ENCODE measurements at places on chromosomes 12 and 14.

- DNase-seq = no peak
Observed at GRCh38 chr14:55353686-55354467, 57.8 kb downstream of the ATG14 start.

DNA sequence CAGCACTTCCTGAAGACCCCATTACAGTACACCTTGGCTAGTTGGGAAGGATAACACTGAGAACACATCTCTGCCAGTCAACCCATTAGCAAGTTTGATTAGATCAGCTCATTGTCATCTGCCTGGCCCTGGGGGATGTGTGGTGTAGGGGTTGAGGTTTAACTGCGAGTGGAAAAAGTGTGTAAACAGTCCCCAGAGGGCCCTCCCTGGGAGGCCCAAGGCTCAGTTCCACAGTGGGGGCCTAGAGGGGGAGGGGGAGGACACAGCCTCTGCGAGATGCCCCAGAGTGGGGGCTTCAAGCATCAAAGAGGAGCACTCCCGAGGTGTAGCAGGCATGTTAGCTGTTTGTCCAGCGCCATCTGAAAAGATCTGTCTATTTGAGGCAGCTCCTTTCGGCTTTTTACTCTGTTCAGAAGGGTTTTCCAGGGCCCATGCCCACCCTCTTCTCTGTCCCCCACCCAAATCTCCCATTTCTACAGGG, 344 bp downstream of the LPAR5 start:
- no peak for DNase-seq

- no peak for DNase-seq
Observed at GRCh38 chr14:39912192-39913100, 480.2 kb upstream of the FBXO33 start.

DNA sequence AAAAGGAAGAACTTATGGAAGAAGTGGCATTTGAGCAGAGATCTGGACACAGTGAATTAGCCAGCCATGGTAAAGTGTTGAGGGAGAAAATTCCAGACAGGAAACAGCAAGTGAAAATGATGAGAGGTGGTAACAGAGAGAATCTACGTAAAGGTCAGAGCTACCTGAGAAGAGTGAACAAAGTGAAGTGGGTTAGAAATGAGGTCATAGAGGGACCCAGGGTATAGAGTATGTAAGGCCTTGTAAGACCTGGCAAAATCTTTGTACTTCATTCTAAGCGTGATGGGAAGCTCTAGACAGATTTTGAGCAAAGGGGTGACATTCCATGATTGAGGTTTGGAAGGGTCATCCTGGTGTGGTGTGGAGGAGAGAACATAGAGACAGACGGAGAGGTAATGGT, 49.3 kb upstream of the LRRK2 start:
- DNase-seq = no peak

DNA sequence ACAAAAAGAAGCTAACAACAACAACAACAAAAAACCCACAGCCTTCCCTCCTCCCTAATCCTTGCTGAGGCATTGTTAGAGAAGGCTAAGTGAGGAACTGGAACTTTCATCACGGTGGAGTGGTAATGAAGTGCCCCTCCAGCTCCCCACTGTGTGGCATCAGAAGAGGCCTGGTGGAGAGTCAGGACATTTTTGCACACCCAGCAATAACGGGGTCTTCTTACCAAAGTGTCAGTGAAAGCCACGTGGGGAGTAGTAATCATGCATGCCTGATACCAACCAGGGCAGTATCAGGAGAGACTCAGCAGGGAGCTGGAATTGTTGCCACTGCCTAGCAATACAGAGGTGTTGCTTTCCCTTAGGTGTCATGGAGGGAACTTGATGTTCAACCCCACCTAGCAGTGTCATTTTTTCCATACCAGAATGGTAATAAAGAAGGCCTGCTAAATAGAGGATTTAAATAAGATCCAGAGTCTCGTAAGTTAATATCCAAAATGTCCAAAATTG, 299.7 kb upstream of the RGS6 start:
- DNase-seq = no peak

- DNase-seq = no peak
Observed at GRCh38 chr12:52230364-52231281, 2.4 kb upstream of the KRT7 start.

GRCh38 chr14:55540847-55541773, 38.9 kb upstream of the KTN1 start:
- no peak for DNase-seq

DNA sequence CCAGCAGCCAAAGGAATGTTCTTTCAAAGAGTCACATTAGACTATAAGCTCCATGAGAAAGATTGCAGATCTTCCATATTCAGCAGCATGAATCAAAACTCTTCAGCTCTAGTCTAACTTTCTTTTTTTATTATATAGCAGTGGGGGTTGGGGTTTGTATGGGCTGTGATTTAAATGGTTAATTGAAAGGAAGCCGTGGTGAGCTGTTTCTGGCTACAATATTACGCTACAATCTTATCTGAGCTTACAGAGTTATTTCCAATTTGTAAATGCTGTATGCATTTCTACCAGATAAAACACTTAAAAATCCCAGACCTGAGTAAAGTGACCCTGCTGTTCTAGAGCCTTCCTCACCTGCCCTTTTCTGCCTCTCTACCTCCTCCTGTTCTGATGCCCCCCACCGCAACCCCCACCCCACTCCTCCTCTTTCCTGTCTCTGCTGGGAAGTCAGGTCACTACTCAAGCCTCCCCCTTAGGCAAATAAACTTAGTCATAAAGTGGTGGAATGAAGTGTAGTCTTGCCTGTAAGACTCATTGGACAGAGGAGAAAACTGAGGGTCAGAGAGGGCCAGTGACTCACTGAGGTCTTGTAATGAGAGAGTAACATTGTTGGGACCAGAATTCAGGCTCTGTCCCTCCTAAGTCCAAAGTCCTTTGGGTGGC, 1089.5 kb downstream of the BCL11B start:
- DNase-seq = no peak

DNA sequence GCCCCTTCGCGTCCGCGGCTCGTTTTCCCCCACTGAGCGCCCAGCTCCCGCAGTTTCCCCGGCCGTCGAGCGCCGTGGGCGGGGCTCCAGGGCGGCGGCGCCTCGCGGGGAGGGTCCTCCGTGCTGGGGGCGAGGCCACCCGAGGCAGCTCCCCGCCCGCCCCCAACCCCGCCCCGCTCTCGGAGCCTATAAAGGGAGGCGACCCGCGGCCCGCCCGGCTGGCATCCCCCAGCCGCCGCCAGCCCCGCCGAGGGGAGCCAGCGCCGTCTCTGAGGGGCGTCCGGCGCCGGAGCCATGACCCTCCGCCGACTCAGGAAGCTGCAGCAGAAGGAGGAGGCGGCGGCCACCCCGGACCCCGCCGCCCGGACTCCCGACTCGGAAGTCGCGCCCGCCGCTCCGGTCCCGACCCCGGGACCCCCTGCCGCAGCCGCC, at the start of gene TAMALIN:
Gene TAMALIN, plus strand, starts transcription at position 221 of the 432 bp plus-strand sequence. Its CDS starts 74 bp downstream, at position 295.
- DNase-seq = no peak

GRCh38 chr12:95227818-95228356, 10.3 kb downstream of the VEZT start:
- no peak for DNase-seq

- no peak for DNase-seq
Observed at GRCh38 chr14:32047791-32048190, 29.3 kb upstream of the ARHGAP5 start.

DNA sequence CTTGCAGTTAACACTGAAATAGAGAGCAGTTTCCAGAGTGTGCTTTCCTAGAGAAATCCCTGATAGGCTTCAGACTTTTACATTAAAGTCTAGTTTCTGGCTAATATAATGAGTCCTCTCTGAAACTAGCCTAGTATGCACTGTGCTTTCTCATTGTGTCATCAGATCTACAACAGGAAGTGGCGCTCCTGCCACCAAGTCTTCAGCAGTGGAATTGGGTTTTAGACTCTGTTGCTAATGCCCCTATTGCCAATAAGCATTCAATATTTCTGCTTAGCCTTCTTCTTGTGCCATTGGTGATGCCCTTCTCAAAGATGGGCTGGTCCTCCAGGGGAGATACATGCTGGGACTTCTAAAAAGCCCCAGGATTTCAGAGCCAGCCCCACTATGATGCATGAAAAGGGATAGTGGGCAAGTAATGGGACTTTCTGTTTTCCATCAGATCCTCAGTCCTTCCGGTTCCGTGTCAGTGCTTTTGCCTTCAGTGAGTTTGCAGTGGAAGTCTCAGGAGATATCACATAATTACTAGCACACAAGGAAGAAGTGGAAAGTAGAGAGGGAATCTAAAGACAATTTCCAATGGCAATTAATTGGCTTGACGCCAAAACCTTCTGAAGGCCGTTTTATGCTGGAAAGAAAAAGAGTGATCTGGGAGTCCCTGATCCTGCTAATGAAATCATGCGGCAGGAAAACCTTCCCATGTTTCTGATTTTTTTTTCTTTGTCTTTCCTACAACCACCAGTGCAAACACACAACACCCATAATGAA, 50.0 kb downstream of the SSPN start:
- DNase-seq = no peak

- DNase-seq = no peak
Observed at GRCh38 chr14:89489761-89490437, 72.9 kb upstream of the FOXN3 start.

DNA sequence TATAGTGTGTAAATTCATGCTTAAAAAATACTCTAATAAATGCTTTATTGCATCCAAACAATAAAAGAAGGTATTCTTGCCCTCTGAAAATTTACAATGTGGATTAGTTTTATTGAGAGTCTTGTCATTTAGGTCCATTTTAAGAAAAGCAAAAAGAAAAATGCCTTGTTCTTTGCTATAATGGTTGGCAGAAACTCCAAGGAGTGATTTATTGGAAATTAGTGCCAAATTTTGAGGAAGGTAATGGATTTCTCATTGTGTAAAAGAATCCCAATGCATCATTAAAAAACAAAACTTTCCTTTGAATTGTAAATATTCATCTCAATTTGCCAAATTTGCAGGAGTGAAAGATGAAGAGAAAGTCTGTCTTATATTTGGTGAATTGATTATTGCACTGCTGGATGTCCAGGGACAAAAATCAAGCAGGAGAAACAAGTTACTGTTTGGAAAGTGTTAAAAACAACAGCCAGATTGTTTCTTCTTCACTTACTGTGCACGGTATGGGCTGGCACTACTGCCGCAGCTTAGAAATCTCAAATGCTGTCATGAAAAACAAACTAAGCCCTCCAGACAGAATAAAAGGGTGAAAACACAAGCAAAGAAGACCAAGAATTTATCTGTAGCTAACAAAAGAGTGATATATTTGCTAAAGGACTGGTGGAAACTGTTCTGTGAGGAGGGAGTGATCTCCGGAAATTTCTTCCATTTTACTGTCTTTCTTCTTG, 511.7 kb downstream of the TMTC2 start:
- no peak for DNase-seq

DNA sequence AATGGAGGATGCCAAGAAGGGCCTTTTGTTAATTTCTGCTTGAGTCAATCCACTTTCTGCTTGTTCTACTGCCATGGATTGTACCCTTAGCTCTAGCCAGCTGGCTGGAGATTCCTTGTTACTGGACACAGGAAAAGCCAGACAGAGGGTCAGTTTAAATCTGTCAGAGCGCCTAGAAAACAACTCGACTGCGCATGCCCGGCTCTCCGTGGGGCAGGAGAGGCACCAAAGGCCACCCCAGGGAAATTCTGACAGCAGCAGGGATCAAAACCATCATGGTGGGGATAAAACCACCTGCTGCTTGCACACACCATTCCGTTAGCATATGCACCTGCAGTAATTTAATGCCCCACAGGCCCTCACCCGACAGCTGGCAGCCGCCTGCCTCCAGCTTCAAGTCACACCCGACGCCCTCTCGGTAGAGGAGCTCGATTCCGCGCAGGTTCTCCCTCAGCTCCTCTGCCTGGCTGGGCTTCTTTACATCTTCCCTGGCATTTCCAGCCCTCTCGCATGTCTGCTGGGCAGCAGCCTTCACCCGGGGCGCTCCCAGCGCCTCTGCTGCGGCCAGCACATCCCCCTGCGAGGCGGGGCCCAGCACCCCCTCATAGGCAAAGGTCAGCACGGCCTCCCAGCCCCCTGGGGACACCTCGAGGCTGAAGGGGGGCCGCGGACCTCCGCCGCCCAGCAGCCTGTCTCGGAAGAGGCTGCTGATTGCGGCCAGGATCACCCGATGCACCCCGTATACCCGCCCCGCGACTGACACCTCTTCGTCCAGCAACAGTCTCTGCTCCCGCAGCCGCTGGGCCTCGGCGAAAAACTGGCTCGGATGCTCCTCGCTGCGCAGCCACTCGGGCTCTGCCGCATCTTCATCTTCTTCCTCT, 1.0 kb downstream of the KLHL33 start:
- DNase-seq = no peak

DNA sequence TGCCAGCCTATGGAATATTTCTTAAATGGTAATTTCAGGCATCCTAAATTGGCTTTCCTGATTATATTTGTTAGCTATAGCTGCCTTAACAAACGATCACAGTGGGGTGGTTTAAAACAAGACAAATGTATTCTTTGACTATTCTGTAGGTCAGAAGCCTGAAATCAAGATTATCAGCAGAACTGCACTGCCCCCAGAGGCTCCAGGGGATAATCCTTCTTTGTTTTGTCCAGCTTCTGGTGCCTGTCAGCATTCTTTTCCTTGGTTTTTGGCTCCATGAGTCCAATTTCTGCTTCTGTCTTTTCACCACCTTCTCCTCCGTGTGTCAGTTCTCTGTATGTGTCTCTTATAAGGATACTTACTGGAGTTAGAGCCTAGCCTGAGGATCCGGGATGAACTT, 1282.2 kb upstream of the USP15 start:
- peak; percentile 5 for DNase-seq

DNA sequence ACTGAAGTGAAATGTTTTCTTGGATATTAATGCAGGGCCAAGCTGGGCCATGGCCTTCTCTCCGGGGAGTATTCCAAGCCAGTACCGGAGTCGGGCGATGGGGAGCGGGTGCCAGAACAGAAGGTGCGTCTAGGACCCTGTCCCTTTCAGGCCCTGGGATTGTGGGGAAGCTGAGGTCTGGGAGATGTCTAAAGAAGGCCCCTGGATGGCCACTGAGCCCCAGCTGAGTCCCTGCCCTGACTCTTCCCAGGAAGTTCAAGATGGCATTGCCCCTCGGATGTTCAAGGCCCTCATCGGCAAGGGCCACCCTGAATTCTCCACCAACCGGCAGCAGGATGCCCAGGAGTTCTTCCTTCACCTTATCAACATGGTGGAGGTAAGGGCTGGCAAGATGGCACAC, 7.2 kb upstream of the TPI1 start:
- DNase-seq = no peak

- DNase-seq = no peak
Observed at GRCh38 chr14:20848316-20848954, 42.8 kb upstream of the RNASE3 start.

DNA sequence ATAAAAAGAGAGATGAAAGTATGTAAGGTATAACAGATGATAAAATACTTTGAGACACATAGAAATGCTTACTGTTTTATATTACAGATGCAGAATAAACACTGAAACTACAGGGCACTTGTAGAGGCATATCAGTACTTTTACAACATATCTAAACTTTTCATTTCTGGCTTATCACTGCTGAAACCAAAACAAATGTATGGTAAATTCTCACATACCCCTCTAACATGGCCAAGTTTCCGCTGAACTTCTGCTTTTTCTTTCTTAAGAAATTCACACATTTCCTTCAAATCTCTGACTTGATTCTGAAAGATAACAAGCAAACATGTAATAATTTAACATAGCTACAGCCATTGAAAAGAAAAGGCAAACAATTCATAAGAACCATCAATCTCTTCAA, 33.3 kb upstream of the C12orf50 start:
- DNase-seq = peak; percentile 27

All from Kasumi-1 (cell line).